Stimulated activated CD8-positive, alpha-beta memory T cell treated with anti-CD3 and anti-CD28 coated beads, Interleukin-15, amount 100 ng/mL, for 4 hours (primary cell): ENCODE measurements at places on chromosomes 2 and 18.

DNA sequence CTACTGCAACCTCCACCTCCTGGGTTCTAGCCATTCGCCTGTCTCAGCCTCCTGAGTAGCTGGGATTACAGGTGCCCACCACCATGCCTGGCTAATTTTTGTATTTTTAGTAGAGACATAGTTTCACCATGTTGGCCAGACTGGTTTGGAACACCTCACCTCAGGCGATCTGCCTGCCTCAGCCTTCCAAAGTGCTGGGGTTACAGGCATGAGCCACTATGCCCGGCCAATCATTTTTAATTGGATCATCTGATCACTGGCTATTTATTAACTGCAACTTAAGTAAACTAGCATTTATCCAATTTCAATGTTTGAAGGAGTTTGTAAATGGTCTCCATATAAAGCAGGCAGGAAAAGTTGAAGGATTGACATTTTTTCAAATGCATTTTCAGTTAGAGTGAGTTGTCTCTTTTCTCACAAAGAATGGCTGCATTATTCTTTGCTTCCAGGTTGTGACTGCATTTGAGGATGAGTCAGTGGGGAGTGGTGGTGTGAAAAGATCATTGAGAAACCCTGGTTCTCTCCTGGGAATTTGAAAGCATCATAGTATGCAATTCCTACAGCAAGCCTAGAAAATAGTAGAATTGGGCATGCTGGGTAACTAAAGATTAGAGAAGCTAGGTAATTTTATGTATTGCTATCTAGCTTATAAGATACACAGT, 431.1 kb upstream of the ZEB2 start:
- no peak for DNase-seq

GRCh38 chr2:62309465-62310091, 113.7 kb downstream of the B3GNT2 start:
- DNase-seq: no peak

DNA sequence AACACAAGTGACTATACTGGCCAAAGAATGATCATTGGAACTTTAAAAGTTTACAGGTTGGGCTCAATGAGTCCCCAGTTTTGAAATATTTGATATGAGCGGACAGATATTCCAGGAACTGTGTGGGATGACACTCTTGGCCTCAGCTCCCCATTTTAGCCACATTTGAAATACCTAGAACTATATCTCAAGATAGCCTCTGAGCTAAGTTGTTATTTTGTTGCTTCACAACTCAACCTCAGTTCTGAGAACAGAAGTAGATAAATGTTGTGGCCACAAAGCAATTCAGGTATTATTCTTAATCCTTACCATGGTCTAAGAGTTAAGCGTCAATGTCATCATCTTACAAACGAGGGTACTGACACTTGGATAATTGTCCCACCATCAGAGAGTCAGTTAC, 172.2 kb upstream of the SETBP1 start:
- no peak for DNase-seq

GRCh38 chr2:80573167-80573566, 268.6 kb upstream of the LRRTM1 start:
- DNase-seq: no peak

DNA sequence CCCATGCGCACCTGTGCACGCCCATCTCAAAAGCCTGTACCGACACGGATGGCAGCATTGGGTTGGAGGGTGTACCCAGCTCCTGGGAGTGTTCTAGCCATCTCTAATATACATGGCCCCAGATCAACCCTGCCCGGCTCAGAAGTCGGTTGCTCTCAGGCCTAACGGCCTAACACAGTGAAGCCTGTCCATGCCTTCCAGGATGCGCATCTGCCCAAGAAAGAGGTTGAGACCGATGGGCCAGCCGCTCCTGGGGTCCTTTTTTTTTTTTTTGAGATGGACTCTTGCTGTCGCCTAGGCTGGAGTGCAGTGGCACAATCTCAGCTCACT, 32.1 kb downstream of the PDIA6 start:
- DNase-seq: no peak
